Activated T-helper 1 cell treated with anti-CD3 and anti-CD28 coated beads, Interleukin-12 subunit alpha, Interleukin-12 subunit beta, Interleukin-2, Interleukin-4 antibody, amounts not matched to agents 30 ng/mL and 10 ng/mL and 1 ng/mL, durations not matched to agents 14 hours and 24 hours and 36 hours (primary cell): ENCODE measurements at places on chromosomes 5 and 9. TPM values are rescaled to one million over a fixed set of nuclear protein-coding genes. Genes with fewer than 3 reads are reported as not detected.

Gene CAVIN4
- 0.10 TPM in 1 of 2 replicates, not detected in the other for total RNA-seq

Gene LCN1
- not detected in 2 replicates for total RNA-seq

Gene GLRA1
- total RNA-seq, result not detected in 2 replicates

Gene TXNDC8
- total RNA-seq, result not detected in 2 replicates

Gene PCDHGA5
- 0.24 and 0.31 TPM in 2 replicates for total RNA-seq
